ENCODE measurements at places on chromosomes 4 and X.

GRCh38 chr4:53015681-53016080 is 153.6 kb downstream of the RASL11B start:
- peak; percentile 10 for DNase-seq

DNA sequence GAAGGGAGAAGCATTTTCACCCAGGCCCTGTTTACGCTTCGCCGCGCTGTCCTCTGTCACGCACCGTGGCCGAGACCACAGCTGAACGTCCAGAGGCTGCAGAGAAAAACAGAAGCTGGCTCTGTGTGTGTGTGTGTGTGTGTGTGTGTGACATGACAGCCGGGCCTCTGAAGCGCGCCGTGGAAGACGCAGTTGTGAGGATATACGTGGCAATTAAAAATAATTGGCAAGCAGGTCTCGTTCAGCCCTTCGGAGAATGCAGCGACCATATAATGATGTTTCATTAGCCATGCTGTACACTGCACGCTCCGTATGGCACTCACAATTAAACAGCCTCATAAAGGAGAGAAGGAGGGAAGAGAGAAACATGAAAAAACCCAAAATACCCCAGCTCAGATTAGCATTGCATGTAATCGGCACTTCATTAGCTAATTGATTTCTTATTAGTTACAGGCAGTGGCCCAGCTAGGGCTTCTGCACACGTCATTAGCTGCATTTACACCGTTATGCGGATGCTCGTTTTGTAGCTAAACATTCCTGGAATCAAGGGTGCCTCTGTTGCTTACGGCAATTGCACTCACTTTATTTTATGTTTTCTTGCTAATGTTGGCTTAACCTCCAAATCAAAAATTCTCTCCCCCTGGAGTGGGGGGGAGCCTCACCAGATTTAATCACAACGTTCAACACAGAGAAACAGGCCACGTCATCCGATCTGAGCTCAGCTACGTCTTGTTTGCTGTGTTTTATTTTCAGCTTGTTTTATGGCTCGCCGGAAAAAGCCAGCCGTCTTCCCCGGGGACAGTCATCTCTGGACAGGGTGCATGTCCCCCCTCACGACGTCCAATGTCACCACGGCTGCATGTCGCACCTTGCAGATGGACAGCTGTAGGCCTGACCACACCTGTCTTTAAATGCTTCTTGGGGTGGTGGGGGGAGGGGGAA is 74.6 kb upstream of the SHOX start:
- DNase-seq = no peak

DNA sequence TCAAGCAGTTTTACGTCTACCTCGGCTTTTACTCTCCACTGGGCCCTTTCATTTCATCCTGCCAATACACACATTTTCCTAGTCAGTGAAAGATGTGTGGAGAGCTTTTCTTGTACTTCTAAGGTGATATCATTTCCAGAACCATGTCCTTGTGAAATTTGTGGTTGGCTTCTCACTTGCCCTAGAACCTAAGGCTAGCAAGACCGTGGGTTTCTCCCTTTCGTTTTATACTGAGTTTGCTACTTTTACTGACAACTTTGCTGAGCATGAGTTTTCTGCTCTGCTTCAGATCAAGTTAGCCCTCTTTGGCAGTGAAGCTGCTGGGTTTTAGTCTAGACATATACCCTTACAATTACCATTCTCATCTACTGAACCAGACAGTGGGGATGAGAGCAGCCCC is 95.7 kb upstream of the FRMPD4 start:
- no peak for DNase-seq

- DNase-seq = no peak
These were observed 670.3 kb upstream of the FAM241A start for GRCh38 chr4:111475001-111475400.

GRCh38 chr4:25842229-25842845 is 20.5 kb downstream of the SEL1L3 start:
- peak; percentile 43 for DNase-seq

GRCh38 chr4:5827108-5828004 is 65.5 kb downstream of the CRMP1 start:
- DNase-seq = no peak

DNA sequence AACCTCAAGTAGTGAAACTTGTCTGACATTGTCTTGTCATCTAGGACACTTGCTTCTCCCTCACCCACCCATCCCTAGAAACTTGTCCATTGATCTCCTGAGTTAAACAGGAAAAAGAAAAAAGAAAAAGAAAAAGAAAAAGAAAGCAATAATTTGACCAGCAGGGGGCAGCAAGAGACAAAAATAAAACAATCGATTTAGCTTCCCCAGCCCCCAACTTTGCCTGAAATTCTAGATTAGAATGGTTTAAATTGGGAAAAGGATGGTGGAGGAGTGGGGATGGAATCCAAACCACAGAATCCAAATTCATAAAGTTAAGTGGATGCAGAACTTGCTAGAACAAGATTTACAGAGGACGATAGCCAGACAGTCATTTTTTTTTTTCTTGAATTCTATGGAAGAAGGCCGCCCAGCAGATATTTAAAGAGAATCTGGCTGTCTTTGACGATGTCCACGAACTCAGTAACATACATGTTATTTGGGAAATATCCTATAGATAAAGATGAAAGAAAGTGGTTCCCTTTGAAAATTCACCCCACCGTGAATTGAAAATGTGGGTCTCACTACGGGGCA is 282.9 kb downstream of the USP46 start:
- DNase-seq = peak; percentile 21

DNA sequence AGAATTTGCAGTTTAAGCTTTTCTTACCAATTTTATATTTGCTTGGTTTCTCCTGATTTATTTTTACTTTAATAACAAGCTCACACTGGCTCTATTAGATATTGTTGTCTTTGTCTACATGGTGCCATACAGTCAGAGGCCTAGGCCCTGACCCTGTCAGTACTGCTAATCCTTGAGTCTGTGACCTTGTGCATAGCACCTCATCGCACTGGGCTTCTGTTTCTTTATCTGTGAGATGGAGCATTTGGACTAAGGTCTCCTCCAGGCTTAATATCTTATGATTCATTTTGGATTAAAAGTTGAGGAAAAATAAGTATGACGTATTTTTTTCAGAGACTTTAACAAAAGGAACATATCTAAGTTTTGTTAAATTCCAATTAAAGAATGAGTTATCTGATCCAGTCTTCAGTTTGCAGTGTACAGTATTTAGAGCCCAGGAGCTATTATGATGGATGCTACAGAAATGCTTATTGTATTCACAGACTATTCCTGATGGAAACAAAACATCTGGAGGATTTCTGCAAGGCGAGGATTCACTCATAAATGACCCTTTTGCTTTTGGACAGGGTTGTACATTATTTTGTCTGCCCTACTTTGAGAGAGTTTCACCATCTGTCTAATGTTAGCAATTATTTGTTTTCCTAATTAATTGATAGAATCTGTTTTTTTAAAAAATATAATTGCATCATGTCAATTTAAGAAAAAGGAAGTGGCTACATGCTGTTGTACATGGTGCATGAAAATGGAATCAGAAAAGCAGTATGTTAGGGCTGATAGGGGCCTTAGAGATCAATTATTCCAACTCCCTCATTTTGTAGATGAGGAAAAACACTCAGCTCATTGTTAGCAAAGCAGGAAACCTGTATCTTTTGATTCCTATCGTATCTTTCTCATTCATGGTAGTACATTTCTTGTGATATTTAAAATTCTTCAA is 203.6 kb downstream of the BANK1 start:
- DNase-seq = no peak

GRCh38 chr4:108152980-108153379 is 15.8 kb downstream of the LEF1 start:
- no peak for DNase-seq

GRCh38 chr4:53706422-53707032 is 115.2 kb upstream of the LNX1 start:
- no peak for DNase-seq

DNA sequence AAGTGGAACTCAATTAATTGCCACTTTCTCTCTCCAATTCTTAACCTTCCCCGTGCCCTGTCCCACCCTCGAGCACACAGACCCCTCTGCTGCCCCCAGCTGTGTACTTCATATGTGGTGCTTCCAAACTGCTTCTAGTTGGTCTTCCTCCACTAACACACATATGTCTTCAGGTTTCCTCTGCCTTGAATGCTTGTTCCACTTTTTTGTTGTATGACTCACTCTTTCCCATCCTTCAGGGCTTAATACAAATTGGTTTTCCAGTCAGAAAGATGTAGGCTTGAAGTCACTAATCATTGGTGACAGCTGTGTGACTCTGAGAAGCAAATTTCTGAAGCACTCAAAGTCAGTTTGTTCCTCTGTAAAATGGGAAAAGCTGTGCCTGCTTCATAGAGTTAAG is 30.6 kb downstream of the TRIM2 start:
- DNase-seq = no peak

- DNase-seq = no peak
These were observed 931.6 kb downstream of the RAPGEF2 start for GRCh38 chr4:160034501-160034900.

GRCh38 chr4:129094347-129094746 is 1.0 kb upstream of the SCLT1 start:
- DNase-seq = no peak

GRCh38 chr4:162392946-162393345 is 229.1 kb upstream of the FSTL5 start:
- no peak for DNase-seq

- DNase-seq = no peak
These were observed 658.1 kb downstream of the GRID2 start for GRCh38 chr4:92961881-92962280.

DNA sequence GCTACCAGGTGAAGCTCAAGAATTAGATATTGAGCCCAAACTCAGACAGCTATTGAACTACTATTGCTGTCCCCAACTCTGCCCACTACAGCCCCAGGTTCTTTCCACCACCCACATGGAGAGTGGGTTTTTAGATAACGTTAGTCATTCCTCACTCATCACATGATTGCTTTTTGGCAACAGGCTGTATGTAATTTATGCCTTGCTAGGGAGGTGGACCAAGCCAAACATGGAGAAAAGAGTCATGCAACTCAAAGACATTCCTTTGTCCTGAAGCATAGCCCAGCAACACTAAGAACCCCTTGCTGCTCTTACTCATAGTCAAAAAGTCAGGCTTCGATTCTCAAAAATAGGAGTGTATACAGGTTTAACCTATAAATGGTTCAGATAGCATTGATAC is 275.9 kb upstream of the VCX3A start:
- DNase-seq = no peak

DNA sequence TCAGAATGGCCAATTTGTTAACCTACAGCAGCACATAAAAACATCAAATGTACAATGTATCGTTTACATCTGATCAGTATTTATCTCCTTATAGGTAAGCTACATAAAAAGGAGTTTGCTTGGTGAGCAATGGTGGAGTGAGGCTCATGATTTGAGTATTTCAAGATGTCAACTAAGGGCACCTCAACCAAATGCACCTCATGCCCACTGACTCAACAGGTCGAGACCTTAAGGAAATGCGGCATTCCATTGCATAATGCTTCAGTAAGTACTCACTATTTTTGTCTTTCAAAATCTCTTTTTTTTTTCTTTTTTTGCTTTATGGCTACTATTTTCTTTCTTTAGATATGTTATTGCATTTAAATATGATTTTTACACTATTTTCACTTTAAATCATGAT is 181.0 kb upstream of the TLL1 start:
- no peak for DNase-seq

DNA sequence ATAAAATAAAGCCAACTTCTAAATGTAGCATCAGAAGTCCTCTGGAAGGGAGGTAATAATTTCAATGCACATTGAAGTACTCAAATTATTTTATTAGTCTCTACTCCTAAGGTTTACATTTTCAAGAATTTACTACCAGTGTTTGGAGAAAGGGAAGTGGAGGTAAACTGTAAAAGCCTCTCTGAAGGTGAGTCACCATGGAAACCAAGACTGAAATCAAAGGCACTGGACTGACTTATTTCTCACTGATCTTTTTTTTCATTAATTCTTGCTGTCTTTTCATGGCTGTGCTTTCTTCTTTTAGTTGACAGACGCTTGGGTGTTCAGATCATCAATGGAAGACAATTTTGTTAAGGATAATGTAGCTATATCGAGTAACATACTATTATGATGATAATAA is 9.7 kb downstream of the SLC39A8 start:
- no peak for DNase-seq

GRCh38 chrX:116238093-116238492 is 67.5 kb downstream of the AGTR2 start:
- no peak for DNase-seq

DNA sequence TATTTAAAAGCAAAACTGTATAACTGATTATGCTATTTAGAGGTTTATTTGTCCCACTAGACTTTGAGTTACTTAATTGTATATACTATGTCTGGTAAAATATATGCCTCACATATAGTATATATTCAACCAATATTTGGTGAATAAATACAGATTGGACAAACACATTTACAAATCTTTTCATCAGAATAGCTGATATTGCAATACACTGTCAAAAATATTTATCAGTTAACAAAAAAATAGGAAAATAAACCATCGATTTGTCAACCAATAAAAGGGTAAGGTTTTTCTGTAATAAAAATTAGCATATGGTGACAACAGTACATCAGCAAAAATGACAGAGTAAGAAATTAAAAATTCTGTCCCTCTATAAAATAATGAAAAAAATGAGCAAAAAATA is 889.9 kb upstream of the INTU start:
- DNase-seq = no peak

- no peak for DNase-seq
These were observed 235.4 kb downstream of the GPC3 start for GRCh38 chrX:133749951-133750350.

GRCh38 chr4:185082561-185082960 is 60.5 kb upstream of the SLC25A4 start:
- no peak for DNase-seq

DNA sequence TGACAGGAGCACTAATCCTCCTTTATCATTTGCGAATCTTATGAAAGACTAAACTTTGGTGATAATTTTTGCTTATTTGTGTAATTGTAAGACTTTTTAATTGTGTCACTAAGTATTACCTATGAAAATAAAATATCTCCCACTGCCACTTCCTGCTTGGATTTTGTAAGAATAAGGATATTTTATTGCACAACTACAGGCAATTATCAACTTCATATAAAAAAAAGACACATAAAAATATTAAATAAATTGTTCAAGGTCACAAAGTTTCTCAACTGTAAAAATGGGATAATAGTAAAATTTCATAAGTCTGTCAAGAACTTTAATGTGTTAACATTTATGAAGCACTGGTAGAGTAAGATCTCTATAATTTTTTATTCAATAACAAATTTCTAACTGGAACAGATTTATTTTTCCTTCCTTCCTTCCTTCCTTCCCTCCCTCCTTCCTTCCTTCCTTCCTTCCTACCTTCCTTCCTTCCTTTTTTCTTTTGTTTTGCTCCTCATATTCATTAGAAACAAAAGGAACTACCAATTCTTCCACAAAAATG is 527.6 kb upstream of the FAM47C start:
- DNase-seq = no peak
